ENCODE measurements at places on chromosomes 4 and X.
A peak's percentile ranks its signal among the peaks of the same experiment; 100 is the strongest.

DNA sequence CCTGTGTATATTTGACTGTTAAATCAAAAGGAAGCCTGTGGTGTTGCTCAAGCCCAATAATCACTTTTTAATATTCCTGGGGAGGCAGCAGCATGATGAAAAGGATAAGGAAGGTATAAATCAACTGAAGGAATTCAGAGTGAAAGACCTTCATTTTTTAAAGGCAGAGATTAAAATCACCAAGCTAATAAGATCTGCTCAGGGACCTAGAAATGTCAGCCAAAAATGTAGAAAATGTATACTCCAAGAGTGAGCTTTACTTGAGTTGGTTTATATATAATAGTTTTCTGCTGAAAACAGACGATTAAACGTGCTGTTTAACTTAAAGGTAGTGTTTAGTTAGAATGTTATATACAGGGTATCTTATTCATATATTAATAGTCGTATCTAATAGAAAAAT, 549.3 kb downstream of the IQCM start:
- DNase-seq: no peak

- DNase-seq: no peak
Observed at GRCh38 chrX:21723814-21724213, 34.1 kb downstream of the SMPX start.

DNA sequence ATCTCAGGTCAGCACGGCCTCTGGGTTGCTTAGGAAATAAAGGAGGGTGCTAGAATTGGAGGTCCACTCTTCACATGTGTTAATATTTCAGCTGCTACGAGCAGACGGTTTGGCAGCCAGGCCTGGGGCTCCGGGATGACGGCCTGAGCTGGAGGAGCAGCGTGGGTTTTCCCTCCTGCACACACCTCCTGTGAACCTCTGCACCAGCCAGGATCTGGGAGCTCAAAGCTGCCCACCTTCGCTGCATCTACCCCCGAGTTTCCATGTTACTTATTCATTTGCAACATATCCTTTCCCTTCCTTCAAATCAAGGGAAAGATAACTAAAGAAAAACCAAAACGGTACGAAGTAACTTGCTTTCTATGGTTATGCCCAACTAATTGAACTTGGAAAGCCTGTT, 13.6 kb downstream of the STOX2 start:
- DNase-seq: no peak

- peak; percentile 6 for DNase-seq
Observed at GRCh38 chr4:145644699-145645098, 25.5 kb downstream of the MMAA start.

DNA sequence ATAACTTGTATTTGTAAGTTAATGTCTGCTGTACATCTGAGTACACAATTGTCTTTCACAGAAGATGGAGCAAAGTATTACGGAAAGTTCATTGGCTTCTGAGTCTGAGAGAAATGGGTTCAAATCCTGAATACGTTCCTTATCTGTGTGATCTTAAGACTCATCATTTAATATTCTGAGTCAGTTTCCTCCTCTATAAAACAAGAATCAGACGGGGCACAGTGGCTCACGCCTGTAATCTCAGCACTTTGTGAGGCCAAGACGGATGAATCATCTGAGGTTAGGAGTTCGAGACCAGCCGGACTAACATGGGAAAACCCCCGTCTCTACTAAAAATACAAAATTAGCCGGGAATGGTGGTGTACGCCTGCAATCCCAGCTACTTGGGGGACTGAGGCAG, 57.8 kb downstream of the APBB2 start:
- no peak for DNase-seq

GRCh38 chr4:69876071-69876470, 16.1 kb upstream of the SULT1E1 start:
- DNase-seq: no peak

DNA sequence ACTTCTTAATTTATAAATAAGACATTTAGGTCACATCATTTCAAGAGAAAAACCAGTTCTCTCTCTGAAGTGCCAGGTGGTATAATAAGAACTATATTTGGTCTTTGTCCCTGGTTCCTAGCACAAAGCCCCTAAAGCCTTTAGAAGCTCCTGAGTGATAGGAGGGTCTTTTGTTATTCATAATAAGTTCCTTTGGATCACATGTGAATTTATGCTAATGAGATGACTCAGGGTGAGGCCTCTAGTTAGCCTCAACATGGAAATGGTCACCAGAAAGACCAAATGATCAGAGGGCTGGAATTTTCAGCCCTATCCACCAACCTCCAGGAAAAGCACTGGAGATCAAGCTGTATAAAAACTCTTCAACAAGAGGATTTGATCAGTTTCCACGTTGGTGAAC, 68.1 kb upstream of the BLTP1 start:
- no peak for DNase-seq

- no peak for DNase-seq
Observed at GRCh38 chr4:7677799-7678301, 243.1 kb upstream of the PSAPL1 start.
